ENCODE measurements at places on chromosomes 3 and 15.

DNA sequence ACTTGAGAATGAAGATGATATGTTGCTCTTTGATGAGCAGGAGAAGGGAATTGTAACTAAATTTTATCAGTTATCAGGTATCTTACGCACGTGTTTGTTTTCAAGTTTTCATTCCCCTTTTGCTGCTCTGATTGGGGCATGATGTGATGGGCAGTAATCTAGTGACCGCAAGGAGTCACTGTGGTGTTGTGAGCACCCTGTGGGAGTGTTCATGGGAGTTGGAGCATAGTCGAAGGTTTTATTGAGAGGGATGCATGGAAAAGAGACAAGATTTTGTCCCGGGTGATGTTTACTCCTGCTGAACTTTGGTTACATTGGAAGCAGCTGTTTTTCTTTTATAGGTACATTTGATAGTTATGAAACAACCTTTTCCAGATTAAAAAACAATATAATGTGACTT is 2.1 kb downstream of the FAN1 start:
- DNase-seq = peak; percentile 30

GRCh38 chr15:34084086-34084485 is 17.6 kb downstream of the EMC7 start:
- DNase-seq = no peak

DNA sequence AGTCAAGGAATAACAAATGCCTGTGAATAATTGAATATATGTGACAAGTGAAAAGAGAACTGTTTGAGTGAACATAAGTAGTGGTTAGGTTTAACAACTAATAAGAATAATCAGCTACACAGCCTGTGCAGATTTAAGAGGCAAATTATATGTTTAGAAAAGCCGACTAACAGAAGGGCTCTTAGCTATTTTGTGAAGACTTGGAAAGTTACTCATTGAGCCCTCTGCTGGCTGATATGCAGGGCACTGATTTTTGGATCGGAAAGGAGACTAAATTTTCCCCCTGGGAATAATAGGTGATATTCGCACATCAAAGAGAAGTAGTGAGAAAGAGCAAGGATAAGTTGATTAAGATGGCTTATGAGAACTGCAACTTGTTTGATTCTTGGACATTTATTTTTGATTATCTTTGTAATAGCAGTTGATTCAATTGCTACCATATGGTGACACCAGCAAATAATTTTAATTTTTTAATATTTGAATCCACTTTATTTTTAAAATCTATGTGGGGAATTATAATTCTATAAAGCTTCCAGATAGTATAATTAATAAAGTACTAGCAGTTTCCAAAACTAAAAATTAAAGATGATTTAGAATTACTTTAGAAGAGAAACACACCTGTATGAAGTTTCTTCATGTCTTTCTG is 156.2 kb downstream of the NLGN1 start:
- peak; percentile 58 for DNase-seq

DNA sequence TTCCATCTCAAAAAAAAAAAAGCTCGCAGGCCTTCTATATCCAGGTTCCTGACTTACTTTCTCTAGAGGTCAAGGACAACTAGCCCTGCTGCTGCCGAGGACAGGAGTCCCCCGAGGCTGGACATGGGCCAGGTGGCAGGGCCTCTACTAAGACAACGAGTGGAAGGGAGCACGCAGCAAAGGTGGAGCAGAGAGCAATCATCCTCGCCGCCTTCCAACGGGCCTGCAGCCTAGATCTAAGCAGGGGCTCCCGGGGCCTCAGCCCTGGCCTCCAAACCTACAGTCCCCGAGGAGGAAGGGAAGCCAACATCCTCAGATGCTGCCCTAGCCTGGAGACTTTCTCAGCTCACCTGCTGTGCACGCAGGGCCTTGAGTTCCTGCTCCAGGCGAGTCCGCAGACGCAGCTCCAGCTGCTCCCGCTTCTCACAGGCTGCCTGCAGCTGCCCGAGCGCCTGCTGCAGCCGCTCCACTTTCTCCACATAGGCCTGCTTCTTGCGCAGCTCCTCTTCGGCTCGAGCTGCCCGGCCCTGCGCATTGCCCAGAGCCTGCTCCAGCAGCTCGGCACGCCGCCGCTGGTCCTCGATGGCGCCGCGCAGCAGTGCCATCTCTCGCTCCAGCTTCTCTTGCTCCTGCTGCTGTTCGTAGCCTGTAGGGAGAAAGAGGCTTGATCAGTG is 12.9 kb downstream of the AMOTL2 start:
- DNase-seq = no peak

- DNase-seq = no peak
Observed at GRCh38 chr3:72375237-72376076, 472.8 kb downstream of the SHQ1 start.

GRCh38 chr3:83434880-83435587 is 1523.8 kb upstream of the CADM2 start:
- peak; percentile 22 for DNase-seq

- DNase-seq = peak; percentile 68
Observed at GRCh38 chr3:189685860-189686259, 54.7 kb downstream of the TP63 start.

- no peak for DNase-seq
Observed at GRCh38 chr3:176275113-176275512, 922.2 kb downstream of the TBL1XR1 start.

DNA sequence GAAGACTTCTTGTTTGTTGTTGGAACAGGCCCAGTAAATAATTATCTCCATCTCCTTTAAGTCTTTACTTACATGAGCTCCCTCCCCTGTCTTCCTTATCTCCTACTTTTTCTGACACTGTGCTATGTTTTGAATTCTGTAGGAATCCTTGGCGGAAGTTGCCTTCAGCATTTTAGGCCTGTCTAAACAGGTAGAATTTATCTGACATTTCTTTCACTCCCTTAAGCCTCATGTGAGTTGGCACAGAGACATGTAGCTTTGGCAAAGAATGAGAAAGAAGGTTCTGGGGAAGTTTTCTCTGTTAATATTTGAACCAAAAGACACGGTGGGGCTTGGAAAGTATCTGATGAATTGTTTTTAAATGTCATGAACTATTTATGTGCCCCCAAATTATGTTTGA is 8.1 kb downstream of the MCTP2 start:
- DNase-seq = no peak

- DNase-seq = no peak
Observed at GRCh38 chr15:92075764-92076163, 222.3 kb downstream of the SLCO3A1 start.

GRCh38 chr3:59426821-59427565 is 377.2 kb upstream of the CFAP20DC start:
- DNase-seq = peak; percentile 88

- DNase-seq = no peak
Observed at GRCh38 chr15:59950603-59951388, 53.3 kb upstream of the FOXB1 start.

- DNase-seq = no peak
Observed at GRCh38 chr15:101148881-101149664, 102.8 kb downstream of the CHSY1 start.

DNA sequence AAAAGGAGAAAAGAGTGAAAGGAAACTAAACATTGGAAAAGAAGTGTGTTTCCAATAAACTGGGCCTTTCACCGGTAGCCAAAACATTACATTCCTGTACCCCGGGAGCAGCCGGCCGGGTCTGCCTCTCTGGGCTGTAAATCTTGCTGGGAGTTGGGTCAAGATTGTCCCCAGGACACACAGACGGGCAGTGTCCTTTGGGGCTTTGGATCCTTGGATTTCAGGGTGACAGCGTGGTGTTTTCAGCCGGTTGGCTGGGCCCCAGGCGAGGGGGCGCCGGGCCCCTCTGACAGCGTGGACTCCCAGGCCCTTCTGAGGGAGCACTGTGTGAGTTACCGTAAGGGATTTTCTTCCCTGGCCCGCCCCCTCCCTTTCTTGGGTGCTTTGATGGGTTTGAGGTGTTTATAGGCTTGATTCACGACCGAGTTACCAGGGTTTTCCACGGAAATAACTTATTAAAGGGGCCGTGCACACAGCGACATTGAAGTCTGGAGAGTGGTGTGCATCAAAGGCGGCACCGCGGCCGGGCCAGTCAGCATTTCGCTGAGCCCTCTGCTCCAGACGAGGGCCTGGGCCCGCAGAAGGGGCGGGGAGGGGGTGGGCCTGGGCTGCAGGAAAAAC is 27.4 kb downstream of the SMAD6 start:
- DNase-seq = peak; percentile 44

DNA sequence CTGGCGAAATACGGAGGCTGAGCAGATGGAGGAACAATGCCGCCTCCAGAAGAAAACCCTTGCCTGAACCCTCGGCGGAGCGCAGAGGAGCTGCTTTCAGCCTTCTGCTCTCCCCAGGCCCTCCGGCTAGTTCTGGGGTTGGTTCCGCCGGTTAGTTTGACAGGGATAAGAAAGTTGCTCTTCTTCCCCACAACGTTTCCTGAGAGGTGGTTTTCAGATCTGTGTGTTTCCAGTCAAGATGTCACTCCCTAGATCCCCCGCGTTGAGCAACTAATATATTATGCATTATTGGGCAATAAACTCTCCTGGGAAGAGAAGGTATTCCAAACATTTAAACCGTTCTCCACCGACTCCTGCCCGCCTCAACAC is 551 bp downstream of the NLGN1 start:
- DNase-seq = peak; percentile 40

GRCh38 chr15:73190189-73190601 is 137.9 kb downstream of the NEO1 start:
- peak; percentile 70 for DNase-seq

DNA sequence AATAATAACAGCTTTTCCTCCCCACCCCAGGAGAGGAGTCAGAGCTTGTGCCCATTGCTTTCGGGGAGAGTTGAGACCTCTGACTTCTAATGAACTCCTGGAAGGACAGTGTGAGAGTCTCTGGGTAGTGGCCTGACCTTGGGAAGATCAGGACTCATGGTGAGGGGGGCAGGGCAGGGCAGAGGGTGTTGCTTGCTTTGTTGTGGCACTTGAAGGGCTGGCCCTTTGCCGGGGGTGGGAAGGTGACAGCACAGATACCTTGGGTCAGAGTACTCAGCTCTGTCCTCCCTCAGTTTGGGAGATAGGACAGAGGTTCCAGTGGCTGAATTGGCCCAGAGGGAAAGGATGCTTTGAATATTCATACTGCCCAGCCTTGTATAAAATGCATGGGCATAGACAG is 15.8 kb downstream of the RBP2 start:
- no peak for DNase-seq

DNA sequence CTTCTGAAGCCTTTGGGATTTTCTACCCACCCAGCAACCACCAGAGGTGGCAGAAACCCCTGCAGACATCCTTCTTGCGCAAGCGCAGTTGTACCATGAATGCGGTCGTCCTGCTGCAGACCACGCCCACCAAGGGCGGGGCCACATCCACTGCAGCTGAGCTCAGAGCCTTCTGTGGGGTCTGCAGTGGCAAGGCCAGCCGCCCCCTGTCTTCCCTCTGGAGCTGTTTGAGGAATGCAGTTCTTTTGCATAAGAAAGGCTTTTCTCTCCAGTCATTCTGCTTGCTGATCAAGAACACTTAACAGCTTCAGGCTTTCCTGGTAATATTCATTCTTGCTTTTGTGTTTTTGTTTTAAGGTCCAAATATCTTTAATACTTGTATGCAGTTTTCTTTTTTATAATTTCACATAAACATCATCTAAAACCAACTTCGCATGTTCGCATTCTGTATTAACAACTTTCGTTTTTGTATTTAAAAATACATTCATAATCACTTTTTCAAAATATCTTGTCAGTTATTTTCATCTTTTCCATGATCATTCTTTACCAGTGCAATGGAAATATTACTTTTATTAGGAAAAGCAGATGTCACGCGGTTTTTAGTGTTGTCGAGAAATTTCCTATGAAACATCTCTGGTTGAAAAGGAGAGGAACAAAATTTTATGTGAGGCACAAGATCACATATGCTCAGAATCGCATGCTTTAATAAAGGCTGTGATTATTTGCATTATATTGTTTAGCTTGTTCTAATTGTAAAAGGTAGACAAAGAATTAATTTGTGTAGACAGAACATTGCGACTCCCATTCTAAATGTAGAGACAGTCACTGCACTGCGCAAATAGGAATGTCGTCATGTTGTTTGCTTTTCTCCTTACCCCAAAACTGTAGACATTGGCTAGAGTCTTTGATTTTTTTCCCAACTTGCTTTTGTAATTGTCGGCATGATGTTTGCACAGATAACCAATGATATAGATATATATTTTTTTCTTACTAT is 98.1 kb upstream of the SNRPN start:
- DNase-seq = no peak

DNA sequence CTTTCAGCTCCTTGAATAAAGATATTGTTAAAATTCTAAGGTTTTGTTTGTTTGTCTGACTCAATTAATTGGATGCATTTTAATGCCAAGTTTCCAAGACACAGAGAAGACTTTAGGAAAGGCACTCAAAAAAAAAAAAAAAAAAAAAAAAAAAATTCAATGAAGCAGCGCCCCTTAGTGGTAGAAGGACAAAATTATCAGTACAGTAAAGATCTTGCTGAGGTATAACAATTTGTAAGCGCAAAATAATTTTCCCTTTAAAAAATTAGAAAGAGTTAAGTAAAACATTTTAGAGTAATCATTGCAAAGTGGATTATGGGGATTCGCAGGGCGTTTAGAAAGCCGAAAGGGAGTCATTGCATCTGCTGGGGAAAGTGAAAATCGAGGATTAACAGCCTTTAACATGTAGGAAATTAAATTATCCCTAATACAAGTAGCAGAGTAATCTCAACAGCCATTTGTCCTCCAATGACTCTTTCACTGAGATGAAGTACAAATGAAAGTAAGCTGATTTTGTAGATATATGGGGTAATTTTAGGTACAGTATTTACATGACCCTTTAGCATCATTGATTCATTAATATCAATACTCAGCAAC is 5.8 kb upstream of the DIS3L start:
- DNase-seq = peak; percentile 35

All from choroid plexus epithelial cell (primary cell).